Ureter (tissue), 1 donor: ENCODE measurements at places on chromosomes 1 and 21. TPM values are rescaled to one million over a fixed set of nuclear protein-coding genes. Genes with fewer than 3 reads are reported as not detected.
A peak's percentile ranks its signal among the peaks of the same experiment; 100 is the strongest.

DNA sequence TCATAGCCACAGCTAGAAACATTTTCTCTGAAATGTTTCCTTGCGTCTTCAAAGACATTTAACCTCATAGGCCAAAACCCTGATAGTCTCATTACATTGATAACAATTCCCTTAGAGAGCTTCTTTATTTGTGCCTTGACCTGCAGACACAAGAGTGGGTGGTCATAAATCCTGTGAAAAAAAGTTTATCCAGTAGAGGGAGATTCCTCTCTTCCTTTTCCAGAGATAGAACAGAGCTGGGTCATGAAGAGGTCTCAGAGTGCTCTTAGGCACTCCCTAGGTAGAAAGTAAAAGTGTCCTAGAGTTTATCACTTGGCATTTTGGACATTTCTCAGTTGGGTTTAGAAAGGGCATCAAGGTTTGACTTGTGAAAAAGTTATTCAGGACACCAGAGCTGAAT lies 426.1 kb downstream of the NUF2 start:
- no peak for DNase-seq

- no peak for DNase-seq
These were observed 131.8 kb upstream of the IPO9 start for GRCh38 chr1:201697174-201697573.

GRCh38 chr1:188723332-188724020 lies 1754.2 kb downstream of the BRINP3 start:
- no peak for DNase-seq

The CTTNBP2NL gene
- total RNA-seq, result 47.4 TPM

DNA sequence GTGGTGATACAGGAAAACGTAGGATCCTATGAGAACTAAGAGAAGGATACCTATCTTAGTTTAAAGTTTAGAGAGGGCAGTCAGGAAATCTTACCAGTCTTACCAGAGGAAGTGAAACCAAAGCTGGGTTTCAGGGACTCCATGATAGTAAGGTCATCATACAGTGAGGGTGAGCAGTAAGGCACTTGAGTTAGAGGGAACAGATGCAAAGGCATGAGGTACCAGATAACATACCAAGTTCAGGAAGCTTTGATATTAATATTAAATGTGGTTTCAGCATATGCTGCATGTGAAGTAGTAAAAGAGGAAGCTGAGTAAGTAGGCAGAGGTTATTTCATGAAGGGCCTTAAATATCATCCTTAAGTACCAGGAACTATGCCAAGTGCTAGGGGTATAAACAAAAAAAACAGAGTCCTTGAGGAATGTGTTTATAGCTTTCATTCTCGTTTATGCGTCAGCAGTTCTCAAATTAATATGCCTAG lies 16.9 kb downstream of the ATG4C start:
- no peak for DNase-seq

The PLCH2 gene
- total RNA-seq, result 90.0 TPM

The PAX7 gene
- total RNA-seq, result not detected

The TRIM46 gene
- total RNA-seq, result 1.6 TPM

The RHCE gene
- 0.29 TPM for total RNA-seq

DNA sequence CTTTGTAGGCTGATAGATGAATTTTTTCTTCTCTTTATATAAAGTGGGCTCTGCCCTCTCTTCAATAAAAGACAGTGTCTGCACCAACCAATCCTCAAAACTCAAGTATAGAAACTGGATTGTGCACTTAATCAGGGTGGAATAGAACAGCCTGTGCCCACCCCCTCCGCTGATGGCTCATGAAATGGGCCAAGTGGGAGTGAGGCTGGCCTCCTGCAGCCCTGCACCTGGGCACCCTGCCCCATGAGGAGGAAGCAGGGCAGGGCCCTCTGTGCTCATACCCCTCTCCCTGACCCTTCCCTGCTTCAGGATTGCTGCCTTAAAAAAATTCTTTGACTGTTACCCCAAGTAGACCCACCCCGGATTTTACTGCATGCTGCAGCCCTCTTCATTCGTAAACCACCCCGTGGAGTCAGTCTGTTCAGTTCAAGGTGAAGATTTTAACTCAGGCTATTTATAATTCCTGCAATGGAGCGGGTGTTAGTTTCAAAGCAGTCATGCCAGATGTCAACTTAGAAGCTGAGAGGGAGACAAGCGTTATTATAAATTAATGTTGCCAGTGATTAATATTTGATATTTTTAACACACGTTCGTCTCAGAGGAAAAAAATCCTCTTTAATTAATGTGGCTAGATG lies 15.8 kb downstream of the PROK1 start:
- no peak for DNase-seq

The C1QTNF12 gene
- 3.4 TPM for total RNA-seq

- no peak for DNase-seq
These were observed 310.0 kb upstream of the RUNX1 start for GRCh38 chr21:35359076-35359475.

GRCh38 chr1:77401384-77401783 lies 119.6 kb downstream of the AK5 start:
- no peak for DNase-seq

DNA sequence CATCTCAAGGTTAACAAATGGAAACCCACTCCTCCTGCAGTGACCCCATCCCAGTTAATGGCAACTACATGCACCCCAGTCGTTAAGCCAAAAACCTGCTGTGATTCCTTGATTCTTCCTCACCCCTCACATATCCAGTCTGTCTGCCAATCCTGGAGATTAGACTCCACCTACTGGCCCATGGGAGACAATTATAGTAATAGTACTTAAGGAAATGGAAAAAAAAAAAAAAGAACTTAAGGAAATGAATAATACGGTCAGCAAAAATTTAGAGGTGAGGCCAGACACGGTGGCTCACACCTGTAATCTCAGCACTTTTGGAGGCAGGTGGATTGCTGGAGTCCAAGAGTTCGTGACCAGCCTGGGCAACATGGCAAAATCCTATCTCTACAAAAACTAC lies 7.0 kb downstream of the NOL9 start:
- DNase-seq, result no peak

GRCh38 chr1:241022366-241022765 lies 334.6 kb downstream of the RGS7 start:
- no peak for DNase-seq

The OR10K2 gene
- total RNA-seq, result not detected

The RGSL1 gene
- not detected for total RNA-seq

- DNase-seq, result no peak
These were observed 1411.7 kb upstream of the B3GALT2 start for GRCh38 chr1:194598098-194598497.

The USP1 gene
- 23.8 TPM for total RNA-seq

DNA sequence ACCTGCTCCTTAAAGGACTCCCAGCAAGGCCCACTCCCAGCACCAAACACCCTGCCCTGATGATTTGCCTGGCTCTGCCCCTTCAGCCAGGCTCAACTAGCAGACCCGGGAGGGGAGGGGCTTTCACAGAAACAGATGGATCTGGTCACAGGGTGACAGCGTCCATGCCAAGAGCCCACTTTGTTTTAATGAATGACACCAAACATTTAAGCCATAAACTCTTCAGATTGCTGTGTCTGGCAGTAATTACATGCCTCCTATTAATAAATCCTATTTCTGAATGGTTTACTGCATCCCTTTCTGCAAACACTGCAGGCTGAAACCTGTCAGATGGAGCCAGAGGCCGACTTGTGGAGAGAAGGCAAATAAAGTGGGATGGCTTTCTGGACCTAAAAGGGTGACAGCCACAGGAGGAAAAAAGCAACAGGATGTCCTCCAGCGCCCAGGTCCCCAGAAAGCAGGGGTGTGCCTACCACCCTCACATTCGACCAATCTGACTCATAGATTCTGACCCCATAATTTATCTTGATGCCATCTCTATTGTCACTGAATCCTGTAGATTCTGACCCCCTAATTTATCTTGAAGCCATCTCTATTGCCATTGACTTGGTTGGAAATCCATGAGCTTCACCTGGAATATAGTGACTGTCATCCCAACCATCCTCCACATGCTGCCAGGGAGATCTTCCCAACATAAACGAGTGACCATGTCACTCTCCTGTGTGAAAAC lies 200.9 kb downstream of the PLPP3 start:
- peak; percentile 49 for DNase-seq

The FCAMR gene
- total RNA-seq, result not detected

The HES3 gene
- total RNA-seq, result not detected

DNA sequence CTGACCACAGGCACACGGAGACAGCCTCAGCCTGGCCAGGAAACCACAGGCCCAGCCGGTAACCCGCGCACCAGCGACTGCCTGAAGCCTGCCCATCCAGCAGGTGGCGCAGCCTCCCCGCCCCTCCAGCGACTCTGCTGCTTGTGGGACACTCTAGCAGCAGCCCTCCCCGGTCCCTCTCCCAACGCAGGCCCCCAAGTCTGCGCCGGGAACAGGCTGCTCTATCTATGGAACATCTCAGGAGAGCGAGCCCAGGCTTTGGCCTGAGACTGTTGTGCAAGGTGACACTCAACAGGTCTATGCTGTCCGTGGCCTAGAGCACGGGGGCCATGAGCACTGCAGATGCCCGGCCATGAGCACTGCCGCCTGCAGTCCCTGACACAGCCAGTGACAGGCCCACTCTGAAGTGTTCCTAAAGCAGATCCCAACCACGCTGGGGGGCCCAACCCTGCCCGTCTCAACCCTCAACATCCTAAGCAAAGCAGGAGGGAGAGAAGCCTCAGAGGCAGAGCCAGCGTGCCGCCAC lies 28.4 kb downstream of the WDR4 start:
- DNase-seq, result no peak

DNA sequence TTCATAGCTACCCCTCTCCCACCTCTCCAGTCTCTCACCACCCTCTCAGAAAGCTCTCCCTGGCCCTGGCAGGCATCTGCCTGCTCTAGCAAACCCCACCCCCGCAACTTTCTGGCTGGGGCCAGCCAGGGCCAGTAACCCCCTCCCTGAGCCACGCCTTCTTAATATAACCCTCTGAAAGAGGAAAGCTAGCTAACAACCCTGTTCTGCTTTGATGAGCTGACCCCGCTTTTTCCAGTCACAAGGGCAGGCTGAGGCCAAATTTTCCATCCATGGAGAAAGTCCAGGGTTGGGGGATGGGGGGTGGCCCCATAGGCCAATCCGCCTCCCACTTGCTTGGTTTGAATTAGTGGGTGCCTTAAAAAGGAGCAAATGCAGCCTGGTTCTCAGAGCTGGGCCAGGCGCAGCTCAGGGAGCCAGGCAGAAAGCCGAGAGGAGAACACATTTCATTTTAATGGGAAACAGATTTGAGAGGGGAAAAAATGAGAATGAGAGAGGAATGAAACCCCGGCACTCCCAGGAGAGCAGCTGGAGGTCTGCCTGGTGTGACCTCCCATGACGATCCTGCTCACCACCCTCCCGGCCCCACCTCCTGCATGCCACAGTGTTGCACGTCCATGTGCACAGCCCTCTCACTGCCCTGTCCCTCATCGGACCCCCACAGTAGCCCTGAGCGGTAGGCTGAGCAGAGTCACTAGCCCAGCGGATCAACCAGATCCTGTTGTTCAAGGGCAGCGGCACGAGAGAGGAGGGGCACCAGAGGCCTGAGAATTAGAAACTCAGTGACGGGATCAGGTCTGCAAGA lies 62.3 kb downstream of the OPTC start:
- peak; percentile 84 for DNase-seq

The VSIG8 gene
- total RNA-seq, result not detected

GRCh38 chr1:117680316-117681002 lies 74.6 kb downstream of the TENT5C start:
- no peak for DNase-seq

The CD164L2 gene
- total RNA-seq, result not detected

- DNase-seq, result peak; percentile 46
These were observed 554 bp downstream of the ZNF281 start for GRCh38 chr1:200409203-200409760.

DNA sequence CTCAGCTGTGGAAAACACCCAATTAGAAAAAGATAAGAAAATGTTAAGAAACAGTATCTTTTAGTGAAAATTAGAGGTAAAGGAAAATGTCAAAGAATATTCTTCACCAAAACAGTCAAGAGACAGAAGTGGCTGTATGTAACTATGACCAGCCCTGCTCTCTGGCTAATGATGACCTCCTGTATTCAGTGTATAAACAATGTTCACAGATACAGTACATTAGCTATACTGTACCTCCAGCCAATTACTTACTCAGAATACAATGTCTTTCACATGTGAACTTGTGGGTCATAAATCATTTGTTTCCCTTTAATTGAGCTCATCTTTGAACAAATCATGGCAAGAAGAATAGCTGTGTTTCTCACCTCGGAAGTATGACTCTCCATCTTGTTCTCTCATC lies 432.0 kb downstream of the LMO4 start:
- DNase-seq, result no peak

GRCh38 chr21:14740116-14740515 lies 194.0 kb upstream of the SAMSN1 start:
- no peak for DNase-seq

The CYP4A22 gene
- total RNA-seq, result 0.23 TPM

GRCh38 chr1:227789084-227790033 lies 26.1 kb upstream of the PRSS38 start:
- peak; percentile 44 for DNase-seq

DNA sequence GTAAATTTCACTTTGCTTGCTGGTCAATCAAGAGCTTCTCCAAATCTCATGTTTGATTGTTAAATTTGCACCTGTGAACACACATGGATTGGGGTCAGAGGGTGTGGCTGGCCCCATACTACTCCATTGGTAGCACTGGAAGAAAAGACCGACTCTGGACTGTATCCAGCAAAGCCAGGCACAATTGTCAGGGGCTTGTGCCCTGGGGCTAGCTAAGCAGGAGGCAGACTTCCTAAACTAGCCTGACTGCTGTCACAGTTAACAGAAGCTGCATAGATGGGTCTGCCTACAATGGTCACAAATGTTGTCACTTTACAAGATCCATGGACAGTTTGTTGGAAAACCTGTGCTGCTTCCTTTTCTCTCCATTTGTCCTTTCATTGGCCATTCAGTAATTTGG lies 421.0 kb downstream of the DSCAM start:
- no peak for DNase-seq

The SUSD4 gene
- total RNA-seq, result 21.9 TPM

DNA sequence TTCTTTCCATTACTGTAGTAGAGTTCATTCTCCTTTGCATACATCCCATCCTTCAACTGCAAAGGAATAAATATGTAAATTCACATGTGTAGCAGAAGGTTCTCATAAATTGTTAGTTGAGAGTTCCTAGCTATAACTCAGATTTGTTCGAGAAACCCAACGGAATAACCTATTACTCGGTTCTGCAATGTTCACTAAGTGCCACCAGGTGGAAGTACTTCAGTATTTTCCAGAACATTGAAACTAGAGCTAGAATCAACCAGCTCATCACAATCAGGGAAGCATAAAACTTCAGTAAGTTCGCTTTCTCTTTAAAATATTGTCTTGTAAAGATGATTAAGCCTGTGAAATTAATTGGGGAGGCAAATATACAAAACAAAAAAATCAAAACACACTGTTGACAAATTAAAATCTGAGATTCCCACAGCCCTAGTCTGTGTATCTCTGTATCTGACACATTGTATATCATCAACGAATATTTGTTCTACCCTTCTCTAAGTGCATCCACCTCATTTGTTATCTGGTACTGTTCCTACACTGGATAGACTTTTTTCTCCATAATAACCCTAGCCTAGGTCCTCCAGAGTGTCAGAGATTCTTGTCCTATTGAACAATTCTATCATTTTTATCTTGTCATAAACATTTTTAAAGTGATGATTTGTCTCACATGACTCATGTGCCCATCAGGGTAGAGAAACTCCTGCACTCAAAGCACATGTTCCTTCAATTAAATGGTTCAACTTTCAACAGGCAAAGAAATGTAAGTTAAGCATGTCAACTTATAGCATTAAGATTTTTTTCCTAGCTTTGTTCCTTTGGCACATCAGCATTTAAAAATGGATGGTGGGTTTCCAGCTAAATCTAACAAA lies 31.9 kb downstream of the MROH9 start:
- no peak for DNase-seq

GRCh38 chr21:38544661-38545060 lies 46.4 kb upstream of the ERG start:
- DNase-seq, result no peak

- no peak for DNase-seq
These were observed 23.7 kb downstream of the LRRC8B start for GRCh38 chr1:89548122-89548857.
